ENCODE measurements at places on chromosomes 2 and 18.
A peak's percentile ranks its signal among the peaks of the same experiment; 100 is the strongest.

DNA sequence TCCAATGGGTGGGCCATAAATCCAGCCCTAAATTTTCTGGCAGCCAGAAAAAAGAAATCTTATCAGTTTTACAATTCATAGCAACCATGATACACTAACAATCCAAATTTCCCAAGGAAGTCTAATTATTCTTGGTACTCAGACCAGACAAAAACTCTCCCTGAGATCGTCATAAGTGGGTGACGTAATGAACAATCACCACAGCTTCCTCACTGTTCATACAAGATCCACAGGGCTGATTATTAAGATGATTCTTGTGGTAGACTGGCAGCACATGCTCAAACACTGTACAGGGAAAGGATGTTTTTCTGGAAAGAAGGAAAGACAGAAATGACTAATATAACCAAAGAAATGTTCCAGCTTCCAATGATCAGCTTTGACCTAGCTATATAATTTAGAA is 178.3 kb upstream of the CRIM1 start:
- H3K36me3 ChIP-seq: no peaks in the 10 kb centered on the region
- H3K27ac ChIP-seq: no peak overlapping the region
- no peak overlapping the region for H3K4me3 ChIP-seq
- no peaks in the 10 kb centered on the region for H3K4me1 ChIP-seq

DNA sequence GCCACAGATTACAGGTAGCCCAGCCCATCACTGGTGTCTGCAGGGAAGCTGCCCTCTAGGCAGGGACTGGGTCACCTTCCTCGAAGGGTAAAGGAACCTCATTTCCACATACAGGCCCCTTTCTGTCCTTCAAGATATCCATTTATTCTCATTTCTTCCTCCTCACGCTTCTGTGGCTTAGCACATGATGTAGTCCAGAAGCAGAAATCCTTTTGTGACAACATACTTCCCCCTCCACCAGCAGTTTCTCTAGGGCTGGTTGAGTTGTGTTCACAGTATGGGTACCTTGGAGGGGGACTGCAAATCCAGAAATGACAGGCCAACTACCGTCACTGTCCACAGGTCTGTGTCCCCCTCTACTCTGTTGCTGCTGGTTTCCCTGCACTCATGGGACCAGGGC is 364.9 kb downstream of the ANAPC1 start:
- DNase-seq: peak; percentile 49
- no peaks in the 10 kb centered on the region for H3K36me3 ChIP-seq
- no peaks in the 10 kb centered on the region for H3K27me3 ChIP-seq
- no peak overlapping the region for H3K4me3 ChIP-seq

DNA sequence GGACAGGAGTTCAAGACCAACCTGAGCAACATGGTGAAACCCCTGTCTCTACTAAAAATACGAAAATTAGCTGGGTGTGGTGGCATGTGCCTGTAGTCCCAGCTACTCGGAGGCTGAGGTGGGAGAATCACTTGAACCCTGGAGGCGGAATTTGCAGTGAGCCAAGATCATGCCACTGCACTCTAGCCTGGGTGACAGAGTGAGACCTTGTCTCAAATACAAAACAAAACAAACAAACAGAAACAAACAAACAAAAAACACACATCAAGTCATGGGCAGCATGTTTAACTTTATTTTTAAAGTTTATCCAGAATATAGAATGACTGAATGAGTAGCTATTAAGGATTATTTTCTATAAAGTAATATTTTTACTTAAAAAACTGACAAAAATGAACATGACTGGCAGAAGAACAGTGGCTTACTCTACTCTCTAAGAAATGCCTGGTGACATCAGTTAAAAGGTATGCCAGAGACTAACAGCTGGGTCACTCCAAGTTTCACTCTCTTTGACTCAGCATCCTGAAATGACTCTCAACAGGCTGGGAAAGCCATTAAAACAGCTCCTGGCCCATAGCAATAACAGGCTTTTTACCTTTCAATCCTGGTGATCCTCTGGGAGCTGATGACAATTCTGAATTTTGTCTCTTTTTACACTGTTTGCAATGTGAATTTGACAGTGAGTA is 281.6 kb upstream of the STON1 start:
- DNase-seq: peak; percentile 16
- no peak overlapping the region for H3K27ac ChIP-seq
- no peaks in the 10 kb centered on the region for H3K27me3 ChIP-seq
- H3K4me3 ChIP-seq: no peak overlapping the region
- H3K4me1 ChIP-seq: peaks cover 65% of the 10 kb centered on the region

GRCh38 chr2:208268156-208268952 is 2.3 kb downstream of the PIKFYVE start:
- no peaks in the 10 kb centered on the region for H3K27me3 ChIP-seq
- no peak overlapping the region for H3K4me3 ChIP-seq
- H3K36me3 ChIP-seq: peaks cover 34% of the 10 kb centered on the region

GRCh38 chr18:3463051-3463450 is 13.1 kb downstream of the TGIF1 start:
- H3K36me3 ChIP-seq: peaks cover 21% of the 10 kb centered on the region
- no peaks in the 10 kb centered on the region for H3K27me3 ChIP-seq
- no peak overlapping the region for H3K27ac ChIP-seq
- DNase-seq: no peak
- no peak overlapping the region for H3K4me3 ChIP-seq

DNA sequence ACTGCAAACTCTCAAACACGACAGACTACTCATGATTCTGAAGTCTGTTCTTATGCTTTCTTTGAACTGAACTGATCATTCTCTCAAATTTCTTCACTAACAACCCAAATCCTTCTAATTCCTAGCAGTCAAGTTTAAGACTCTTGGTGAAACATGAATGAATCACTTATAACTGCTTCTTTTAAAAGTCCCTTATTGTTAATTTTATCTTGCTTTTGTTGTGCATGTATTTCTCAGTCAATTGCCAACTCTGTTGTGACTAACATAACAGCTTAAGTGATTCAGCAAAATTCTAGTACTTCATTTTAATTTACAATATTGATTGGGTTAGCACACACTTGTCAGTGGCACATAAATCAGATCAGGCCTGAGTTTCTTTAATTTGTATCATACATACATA is 357.0 kb upstream of the FSIP2 start:
- H3K36me3 ChIP-seq: no peaks in the 10 kb centered on the region
- H3K27ac ChIP-seq: no peak overlapping the region
- H3K27me3 ChIP-seq: no peaks in the 10 kb centered on the region
- no peaks in the 10 kb centered on the region for H3K4me1 ChIP-seq
